ENCODE measurements at places on chromosomes 1 and 21. TPM values are rescaled to one million over a fixed set of nuclear protein-coding genes. Genes with fewer than 3 reads are reported as not detected.

The PLPP3 gene
- total RNA-seq = not detected

The SHE gene
- 0.49 TPM for total RNA-seq

The KDM5B gene
- total RNA-seq = 53.6 TPM

The ATP1A4 gene
- total RNA-seq = not detected

The PRDM16 gene
- 1.7 TPM for total RNA-seq

The OR2T29 gene
- total RNA-seq = not detected

The CELA3B gene
- total RNA-seq = not detected

The ERG gene
- total RNA-seq = 0.07 TPM

The KIF26B gene
- total RNA-seq = 0.34 TPM

The HNRNPU gene
- 310 TPM for total RNA-seq

The FNDC5 gene
- not detected for total RNA-seq

The CRP gene
- total RNA-seq = not detected

GRCh38 chr21:45742247-45742646 lies 98.7 kb downstream of the PCBP3 start:
- peaks cover 6% of the 10 kb centered on the region for H3K36me3 ChIP-seq
- no peak overlapping the region for H3K4me3 ChIP-seq
- DNase-seq = no peak
- no peaks in the 10 kb centered on the region for H3K27me3 ChIP-seq
- peaks cover 11% of the 10 kb centered on the region for H3K4me1 ChIP-seq
- no peak overlapping the region for H3K27ac ChIP-seq

DNA sequence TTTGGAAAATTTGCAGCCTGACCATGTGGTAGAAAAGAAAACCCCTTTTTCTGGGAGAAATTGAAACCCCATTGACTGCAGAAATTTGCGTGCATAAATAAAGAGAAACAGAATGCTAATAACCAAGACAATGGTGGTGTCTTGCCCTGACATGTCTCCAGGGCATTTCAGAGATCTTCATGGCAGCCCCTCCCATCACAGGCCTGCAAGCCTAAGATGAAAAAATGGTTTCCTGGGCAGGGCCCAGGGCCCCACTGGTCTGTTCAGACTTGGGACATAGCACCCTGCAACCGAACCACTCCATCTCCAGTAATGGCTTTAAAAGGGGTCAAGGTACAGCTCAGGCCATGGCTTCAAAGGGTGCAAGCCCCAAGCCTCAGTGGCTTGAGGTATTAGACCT lies 71.6 kb upstream of the SGIP1 start:
- H3K27me3 ChIP-seq = peaks cover 17% of the 10 kb centered on the region
- H3K27ac ChIP-seq = no peak overlapping the region
- H3K36me3 ChIP-seq = peaks cover 6% of the 10 kb centered on the region
- no peak for DNase-seq
- H3K4me3 ChIP-seq = no peak overlapping the region

GRCh38 chr1:102241431-102242338 lies 245.0 kb upstream of the OLFM3 start:
- no peaks in the 10 kb centered on the region for H3K36me3 ChIP-seq
- H3K4me1 ChIP-seq = no peaks in the 10 kb centered on the region
- no peak overlapping the region for H3K27ac ChIP-seq

DNA sequence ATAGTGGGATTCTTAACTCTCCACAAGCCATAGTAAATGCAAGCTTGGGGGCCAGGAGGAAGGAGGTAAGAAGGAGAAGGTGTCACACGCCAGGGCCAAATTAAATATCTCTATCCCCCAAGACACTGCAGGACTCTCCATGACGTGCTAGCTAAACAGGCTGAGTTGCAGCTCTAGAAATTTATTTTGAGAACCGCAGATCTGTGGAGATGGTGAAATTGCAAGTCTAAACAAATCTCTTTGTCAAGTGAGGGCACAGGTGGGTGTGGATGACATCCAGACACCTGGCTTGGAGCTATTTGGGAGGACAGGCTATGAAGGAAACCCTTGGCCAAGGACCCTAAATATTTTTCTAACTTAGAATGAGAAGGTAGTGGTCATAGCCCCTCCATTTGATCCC lies 39.5 kb upstream of the USP1 start:
- DNase-seq = no peak
- no peaks in the 10 kb centered on the region for H3K36me3 ChIP-seq
- peaks cover 10% of the 10 kb centered on the region for H3K27me3 ChIP-seq
- H3K4me1 ChIP-seq = no peaks in the 10 kb centered on the region
- no peak overlapping the region for H3K4me3 ChIP-seq

GRCh38 chr1:61644303-61644702 lies 80.6 kb downstream of the TM2D1 start:
- H3K27ac ChIP-seq = no peak overlapping the region
- peaks cover 14% of the 10 kb centered on the region for H3K4me1 ChIP-seq
- no peak overlapping the region for H3K4me3 ChIP-seq
- H3K27me3 ChIP-seq = peaks cover 3% of the 10 kb centered on the region

DNA sequence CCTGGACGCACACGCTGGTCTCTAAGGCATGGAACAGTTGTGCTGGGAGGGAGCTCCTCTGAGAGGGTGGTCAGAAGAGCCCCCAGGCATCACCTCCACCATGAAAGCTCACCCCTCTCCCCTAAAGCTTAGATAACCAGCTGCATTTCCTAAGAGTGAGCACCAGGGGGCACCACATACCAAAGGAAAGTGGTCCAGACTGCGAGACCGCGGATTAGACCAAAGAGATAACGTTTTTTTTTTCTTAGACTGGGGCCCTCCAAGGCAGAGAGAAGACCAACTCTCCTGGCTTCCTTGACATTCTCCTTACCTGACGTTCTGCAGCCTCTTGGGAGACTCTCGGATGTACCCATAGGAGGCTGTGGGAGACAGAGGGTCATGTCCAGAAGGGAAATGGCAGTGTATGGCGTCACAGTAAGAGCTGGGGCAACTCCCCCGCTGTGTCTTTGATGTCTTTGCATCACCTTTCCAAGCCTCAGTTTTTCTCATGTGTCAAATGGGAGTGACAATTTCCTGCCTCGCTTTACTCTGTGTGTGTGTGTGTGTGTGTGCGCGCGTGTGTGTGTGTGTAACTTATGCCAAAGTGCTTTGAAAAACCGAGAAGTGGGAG lies 12.3 kb upstream of the IFNLR1 start:
- H3K36me3 ChIP-seq = no peaks in the 10 kb centered on the region
- peaks cover 62% of the 10 kb centered on the region for H3K4me1 ChIP-seq
- H3K4me3 ChIP-seq = peak overlapping the region; percentile 69
- H3K27me3 ChIP-seq = no peaks in the 10 kb centered on the region
- peak overlapping the region; percentile 63 for H3K27ac ChIP-seq
- peak; percentile 78 for DNase-seq

- H3K27ac ChIP-seq = peak overlapping the region; percentile 96
- no peaks in the 10 kb centered on the region for H3K36me3 ChIP-seq
- no peak for DNase-seq
- no peaks in the 10 kb centered on the region for H3K27me3 ChIP-seq
- peak overlapping the region; percentile 92 for H3K4me3 ChIP-seq
These were observed 61.5 kb downstream of the SKI start for GRCh38 chr1:2289607-2290006.

- H3K27ac ChIP-seq = no peak overlapping the region
- H3K36me3 ChIP-seq = peaks cover 2% of the 10 kb centered on the region
- DNase-seq = no peak
- peaks cover 15% of the 10 kb centered on the region for H3K4me1 ChIP-seq
- H3K27me3 ChIP-seq = no peaks in the 10 kb centered on the region
These were observed 67.9 kb downstream of the MDM4 start for GRCh38 chr1:204583909-204584632.

- H3K4me3 ChIP-seq = no peak overlapping the region
- H3K27ac ChIP-seq = no peak overlapping the region
- no peak for DNase-seq
- H3K4me1 ChIP-seq = no peaks in the 10 kb centered on the region
- no peaks in the 10 kb centered on the region for H3K27me3 ChIP-seq
- H3K36me3 ChIP-seq = no peaks in the 10 kb centered on the region
These were observed 315.9 kb downstream of the PRDM2 start for GRCh38 chr1:14015917-14016316.

- DNase-seq = no peak
- no peak overlapping the region for H3K4me3 ChIP-seq
- H3K4me1 ChIP-seq = peaks cover 12% of the 10 kb centered on the region
- H3K27ac ChIP-seq = no peak overlapping the region
These were observed 121.7 kb downstream of the TNFSF18 start for GRCh38 chr1:172929006-172929405.

GRCh38 chr1:43143441-43143888 lies 28.6 kb downstream of the EBNA1BP2 start:
- H3K27me3 ChIP-seq = peaks cover 57% of the 10 kb centered on the region
- peaks cover 2% of the 10 kb centered on the region for H3K4me1 ChIP-seq

DNA sequence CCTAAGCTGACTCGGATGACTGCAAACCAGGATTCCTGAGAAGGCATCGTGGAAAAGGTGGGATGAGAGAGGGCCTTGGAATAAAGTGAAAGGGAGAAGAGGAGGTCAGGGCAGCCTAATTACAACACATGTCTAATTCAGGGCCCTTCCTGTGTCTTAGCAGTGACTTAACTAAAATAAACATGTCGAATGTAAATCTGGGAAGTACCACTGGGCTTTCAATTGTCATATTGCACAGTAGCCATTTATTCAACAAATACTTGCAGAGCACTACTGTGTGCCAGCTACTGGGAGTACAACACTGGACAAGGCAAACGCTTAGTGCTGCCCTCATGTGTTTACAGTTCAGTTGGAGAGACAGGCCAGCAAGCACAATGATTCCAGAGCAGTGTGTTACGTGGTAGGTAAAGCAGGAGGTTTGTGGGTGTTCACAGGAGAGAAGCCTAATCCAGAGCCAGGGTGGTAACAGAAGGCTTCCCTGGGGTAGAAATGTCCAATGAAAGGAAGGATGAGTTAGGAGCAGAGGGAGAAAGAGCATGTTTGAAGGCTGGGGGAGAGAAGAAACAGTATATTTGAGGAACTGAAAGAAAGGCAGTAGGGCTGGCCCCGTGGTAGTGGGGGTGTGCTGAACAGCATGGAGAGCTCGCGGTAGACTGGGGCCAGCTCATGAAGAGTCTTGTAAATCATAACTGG lies 38.0 kb upstream of the RASAL2 start:
- H3K27me3 ChIP-seq = peaks cover 8% of the 10 kb centered on the region
- no peak overlapping the region for H3K27ac ChIP-seq
- H3K36me3 ChIP-seq = no peaks in the 10 kb centered on the region
- DNase-seq = no peak

DNA sequence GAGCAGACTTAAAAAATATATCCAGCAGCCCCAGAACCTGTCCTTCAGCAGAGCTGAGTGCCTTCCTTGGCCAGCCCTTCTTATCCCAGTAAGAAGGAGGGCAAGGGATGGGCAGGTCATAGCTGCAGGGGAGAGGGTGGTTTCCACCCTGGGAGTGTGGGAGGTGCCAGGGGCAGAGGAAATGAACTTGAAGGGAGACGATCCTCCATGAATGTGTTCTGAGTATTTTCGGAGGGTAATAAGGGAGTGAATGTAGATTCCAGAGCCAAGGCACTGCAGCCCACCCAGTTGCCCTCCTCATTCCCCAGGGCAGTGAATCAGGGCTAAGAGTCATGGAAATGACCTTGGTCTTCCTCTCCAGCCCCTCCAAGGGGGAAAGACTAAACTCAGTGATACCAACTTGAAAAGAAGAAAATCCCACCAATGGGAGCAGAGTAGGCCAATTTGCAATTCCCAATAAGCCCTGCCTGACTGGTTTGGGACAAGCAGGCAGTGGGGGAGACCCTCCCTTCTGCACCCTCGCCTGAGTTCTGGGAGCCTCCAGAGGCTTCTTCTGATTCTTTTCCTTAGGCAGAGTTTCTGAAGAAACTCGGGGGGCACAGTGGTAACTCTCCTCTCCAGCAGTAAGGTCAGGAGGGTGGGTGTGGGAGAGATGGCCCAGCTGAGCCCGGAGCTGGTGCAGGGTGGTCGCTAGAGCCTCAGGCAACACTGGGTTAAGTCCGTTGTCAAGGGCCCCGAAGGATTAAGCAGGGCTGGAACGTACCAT lies 4.2 kb downstream of the MYOG start:
- H3K4me1 ChIP-seq = no peaks in the 10 kb centered on the region
- no peaks in the 10 kb centered on the region for H3K36me3 ChIP-seq
- H3K27me3 ChIP-seq = peaks cover 33% of the 10 kb centered on the region
- no peak for DNase-seq

DNA sequence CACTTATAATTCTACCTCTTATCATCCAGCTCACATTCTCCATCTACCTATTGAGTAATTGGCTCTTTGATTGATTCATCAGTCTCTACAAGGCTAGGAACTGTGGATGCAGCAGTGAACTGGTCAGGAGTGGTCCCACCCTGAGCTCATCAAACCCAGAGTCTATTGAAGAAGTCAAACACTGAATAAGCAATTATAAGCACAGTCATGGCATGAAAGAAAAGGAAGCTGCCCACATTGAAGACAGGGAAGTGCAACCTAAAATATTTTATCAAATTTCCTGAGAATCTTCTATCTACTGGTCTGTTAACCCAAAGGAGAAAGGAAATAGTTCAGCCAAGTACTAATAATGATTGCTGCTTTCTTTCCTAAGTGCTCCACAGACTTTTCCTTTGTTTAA lies 35.7 kb downstream of the ACP6 start:
- H3K36me3 ChIP-seq = peaks cover 1% of the 10 kb centered on the region
- no peak overlapping the region for H3K4me3 ChIP-seq
- DNase-seq = no peak

- no peak overlapping the region for H3K27ac ChIP-seq
- DNase-seq = no peak
- H3K4me1 ChIP-seq = peaks cover 13% of the 10 kb centered on the region
These were observed 24.7 kb upstream of the DMBX1 start for GRCh38 chr1:46464915-46465314.

DNA sequence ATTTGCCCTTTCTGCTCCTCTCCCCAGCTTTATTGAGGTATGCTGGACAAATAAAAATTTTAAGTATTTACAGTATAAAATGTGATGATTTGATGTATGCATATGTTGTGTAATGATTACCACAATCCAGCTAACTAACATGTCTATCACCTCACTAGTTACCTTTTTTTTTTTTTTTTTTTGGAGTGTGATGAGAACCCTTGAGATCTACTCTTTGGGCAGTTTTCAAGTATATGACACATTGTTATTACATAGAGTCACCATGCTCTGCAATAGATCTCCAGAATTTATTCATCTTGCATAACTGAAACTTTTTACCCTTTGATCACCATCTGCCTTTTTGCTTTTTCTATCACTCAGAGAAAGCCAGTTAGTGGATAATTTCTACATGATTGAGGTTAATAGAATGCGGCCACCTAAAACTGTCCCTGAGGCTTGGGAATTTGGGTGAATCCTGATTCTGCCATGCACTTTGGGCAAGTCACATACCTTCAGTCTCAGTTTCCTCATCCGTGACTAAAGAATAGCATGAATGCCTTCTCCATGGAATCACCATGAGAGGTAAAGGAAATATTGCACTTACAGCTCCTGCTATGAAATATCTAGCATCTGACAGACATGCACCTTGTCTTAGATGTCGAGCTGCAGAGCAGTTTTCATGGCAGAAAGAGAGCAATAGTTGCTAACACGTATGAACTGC lies 295.2 kb downstream of the DISC1 start:
- H3K36me3 ChIP-seq = no peaks in the 10 kb centered on the region
- H3K4me1 ChIP-seq = peaks cover 68% of the 10 kb centered on the region
- no peak for DNase-seq
- H3K27ac ChIP-seq = no peak overlapping the region
- no peaks in the 10 kb centered on the region for H3K27me3 ChIP-seq

GRCh38 chr1:230622151-230622550 lies 20.1 kb upstream of the COG2 start:
- no peak for DNase-seq
- no peak overlapping the region for H3K27ac ChIP-seq
- H3K4me3 ChIP-seq = no peak overlapping the region
- H3K36me3 ChIP-seq = no peaks in the 10 kb centered on the region
- H3K4me1 ChIP-seq = no peaks in the 10 kb centered on the region

GRCh38 chr21:44094832-44095231 lies 12.4 kb upstream of the PWP2 start:
- peaks cover 13% of the 10 kb centered on the region for H3K36me3 ChIP-seq
- peaks cover 6% of the 10 kb centered on the region for H3K4me1 ChIP-seq
- no peaks in the 10 kb centered on the region for H3K27me3 ChIP-seq

Data from activated T-cell treated with anti-CD3 and anti-CD28 coated beads, Interleukin-2, amount 50 U/mL, for 72 hours (primary cell).